ENCODE measurements at places on chromosomes 7 and 10. TPM values are rescaled to one million over a fixed set of nuclear protein-coding genes. Genes with fewer than 3 reads are reported as not detected.

- no peaks in the 10 kb centered on the region for H3K4me1 ChIP-seq
- no peak overlapping the region for H3K4me3 ChIP-seq
- DNase-seq = no peak
Measured at GRCh38 chr10:2475711-2476217, 591.6 kb upstream of the PFKP start.

VDAC2 gene
- total RNA-seq = 98.0 TPM

ANXA8 gene
- not detected for total RNA-seq

GRCh38 chr7:16649196-16649595 is 3.2 kb downstream of the BZW2 start:
- H3K4me3 ChIP-seq = no peak overlapping the region
- no peak for DNase-seq
- no peak overlapping the region for H3K27ac ChIP-seq
- peaks cover 14% of the 10 kb centered on the region for H3K4me1 ChIP-seq
- no peaks in the 10 kb centered on the region for H3K36me3 ChIP-seq

- peaks cover 33% of the 10 kb centered on the region for H3K4me1 ChIP-seq
- peak overlapping the region; percentile 48 for H3K27ac ChIP-seq
- no peak for DNase-seq
- no peaks in the 10 kb centered on the region for H3K27me3 ChIP-seq
- H3K36me3 ChIP-seq = no peaks in the 10 kb centered on the region
Measured at GRCh38 chr7:80900583-80901576, 18.0 kb downstream of the SEMA3C start.

TRRAP gene
- 49.5 TPM for total RNA-seq

ERVW-1 gene
- not detected for total RNA-seq

- no peak overlapping the region for H3K4me3 ChIP-seq
- no peaks in the 10 kb centered on the region for H3K36me3 ChIP-seq
- H3K27me3 ChIP-seq = no peaks in the 10 kb centered on the region
- H3K27ac ChIP-seq = no peak overlapping the region
Measured at GRCh38 chr10:77371848-77372799, 265.5 kb downstream of the KCNMA1 start.

DNA sequence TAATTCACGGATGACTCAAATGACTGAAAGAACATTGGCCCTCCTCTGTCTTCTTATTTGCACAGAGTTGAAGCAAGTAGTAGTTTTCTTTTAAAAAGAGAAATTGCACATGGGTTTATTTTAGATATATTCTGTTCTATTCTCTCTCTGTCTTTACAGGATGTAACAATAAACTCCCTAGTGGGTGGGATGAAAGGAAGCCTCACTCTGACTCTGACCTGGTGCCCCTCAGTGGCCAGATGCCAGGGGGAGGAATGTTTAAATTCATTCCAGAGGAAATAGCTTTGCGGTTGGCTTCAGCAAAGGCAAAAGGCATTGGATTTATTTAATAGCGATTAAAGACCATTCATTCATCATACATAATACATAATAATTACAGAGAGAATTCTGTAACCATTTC is 156.4 kb upstream of the MTPN start:
- H3K4me3 ChIP-seq = no peak overlapping the region
- H3K27ac ChIP-seq = no peak overlapping the region
- DNase-seq = no peak
- H3K27me3 ChIP-seq = no peaks in the 10 kb centered on the region

Data from thoracic aorta (tissue), 2 donors.